ENCODE measurements at places on chromosomes 6 and 20.

- DNase-seq = no peak
Measured at GRCh38 chr6:26525838-26526237, 12.3 kb upstream of the HMGN4 start.

DNA sequence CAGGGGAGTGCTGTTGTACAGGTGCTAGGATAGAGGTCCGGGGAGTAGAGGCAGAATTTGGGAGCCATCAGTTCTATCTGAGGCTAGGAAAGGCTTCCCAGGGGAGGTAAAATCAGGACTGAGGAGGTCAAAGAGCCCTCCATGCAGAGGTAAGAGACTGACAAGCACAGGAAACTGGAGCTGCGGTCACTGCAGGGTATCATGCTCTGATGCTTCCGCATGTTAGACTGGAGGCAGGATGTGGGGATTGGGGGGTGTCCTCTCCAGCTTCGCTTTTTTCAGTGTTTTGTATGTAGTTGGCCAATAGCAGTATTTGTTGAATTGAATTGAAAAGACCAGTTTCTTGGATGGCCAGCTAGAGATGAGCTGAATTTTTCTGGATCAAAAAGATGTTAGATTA is 87.8 kb downstream of the SLC22A3 start:
- no peak for DNase-seq

DNA sequence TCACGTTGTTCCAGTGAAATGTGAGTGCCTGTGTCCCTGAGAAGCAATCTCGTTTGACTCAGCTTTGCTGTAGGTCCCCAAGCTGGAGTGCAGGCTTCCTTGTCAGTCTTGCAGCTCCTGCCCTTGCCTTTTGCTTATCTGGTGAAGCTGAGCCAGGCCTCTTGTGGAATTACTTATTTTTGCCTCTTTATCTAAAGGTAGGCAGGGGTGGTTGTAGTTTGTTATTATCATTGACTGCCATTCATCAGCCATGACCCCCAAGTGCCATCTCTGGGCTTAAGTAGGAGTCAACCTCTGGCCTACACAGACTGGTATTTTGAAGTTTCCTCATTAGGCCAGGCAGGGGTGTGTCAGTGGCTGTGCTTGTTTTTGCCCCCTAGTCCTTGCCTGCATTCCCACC is 2.1 kb downstream of the TMEM14B start:
- no peak for DNase-seq

DNA sequence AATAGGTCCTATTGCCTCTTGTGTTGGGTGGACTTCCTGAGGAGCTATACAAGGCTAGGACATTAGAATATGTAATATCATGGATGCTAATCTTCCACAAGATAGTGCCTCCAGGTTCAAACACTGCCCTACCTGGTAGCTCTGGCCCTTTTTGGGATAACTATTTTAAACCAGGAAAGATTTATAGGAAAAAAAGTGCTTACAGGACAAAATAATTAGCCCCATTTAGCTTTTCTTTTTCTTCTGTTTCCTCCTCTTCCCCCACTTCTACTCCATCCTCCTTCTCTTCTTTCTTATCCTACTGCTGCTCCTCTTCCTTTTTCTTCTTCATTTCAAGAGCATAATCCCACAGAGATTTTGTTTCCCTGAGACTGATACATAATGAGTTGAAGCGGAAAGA is 967.4 kb downstream of the PHF3 start:
- no peak for DNase-seq

GRCh38 chr20:37822141-37822601 is 80.8 kb upstream of the VSTM2L start:
- DNase-seq = no peak

DNA sequence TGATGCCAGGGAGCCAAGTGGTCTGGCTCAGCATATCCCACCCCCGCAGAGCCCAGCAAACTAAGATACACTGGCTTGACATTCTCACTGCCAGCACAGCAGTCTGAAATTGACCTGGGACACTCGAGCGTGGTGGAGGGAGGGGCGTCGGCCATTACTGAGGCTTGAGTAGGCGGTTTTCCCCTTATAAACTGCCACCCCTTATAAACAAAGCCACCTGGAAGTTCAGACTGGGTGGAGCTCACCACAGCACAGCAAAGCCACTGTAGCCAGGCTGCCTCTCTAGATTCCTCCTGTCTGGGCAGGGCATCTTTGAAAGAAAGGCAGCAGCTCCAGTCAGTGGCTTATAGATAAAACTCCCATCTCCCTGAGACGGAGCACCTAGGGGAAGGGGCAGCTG is 19.4 kb downstream of the TINAG start:
- DNase-seq = no peak

GRCh38 chr6:111339294-111339693 is 143.7 kb downstream of the REV3L start:
- DNase-seq = no peak

DNA sequence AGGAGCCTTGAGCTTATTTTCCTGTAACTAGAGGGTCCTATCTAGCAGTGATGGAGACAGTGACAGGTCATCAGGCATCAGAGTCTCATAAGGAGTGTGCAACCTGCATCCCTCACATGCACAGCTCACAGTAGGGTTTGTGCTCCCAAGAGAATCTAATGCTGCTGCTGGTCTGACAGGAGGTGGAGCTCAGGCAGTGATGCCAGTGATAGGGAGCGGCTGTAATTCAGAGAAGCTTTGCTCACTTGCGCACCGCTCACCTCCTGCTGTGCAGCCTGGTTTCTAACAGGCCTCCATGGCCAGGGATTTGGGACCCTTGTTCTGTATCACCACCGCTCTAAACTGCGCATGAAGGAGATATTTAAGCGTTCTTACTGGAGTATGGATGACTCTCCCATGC is 5.3 kb downstream of the KIF25 start:
- no peak for DNase-seq

DNA sequence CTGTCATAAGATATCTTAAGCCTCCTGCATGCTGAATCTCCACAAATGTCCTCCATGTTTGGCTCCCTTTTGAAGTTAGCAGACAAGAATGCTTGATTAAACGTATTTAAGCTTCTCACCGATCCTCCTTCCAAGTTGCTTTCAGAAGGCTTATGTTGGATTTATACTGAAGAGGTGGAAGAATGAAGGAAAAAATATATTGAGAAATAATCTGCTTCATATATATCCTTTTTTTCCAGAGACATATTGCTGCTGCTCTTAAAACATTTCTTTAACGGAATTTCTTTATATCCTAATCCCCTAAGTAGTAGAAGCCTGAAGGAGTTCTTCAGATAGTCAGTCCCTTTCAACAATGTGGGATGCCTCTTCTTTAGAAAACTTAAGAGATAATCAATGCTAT is 329.0 kb upstream of the MARCKS start:
- no peak for DNase-seq

- no peak for DNase-seq
Measured at GRCh38 chr6:34334796-34335416, 57.6 kb downstream of the NUDT3 start.

DNA sequence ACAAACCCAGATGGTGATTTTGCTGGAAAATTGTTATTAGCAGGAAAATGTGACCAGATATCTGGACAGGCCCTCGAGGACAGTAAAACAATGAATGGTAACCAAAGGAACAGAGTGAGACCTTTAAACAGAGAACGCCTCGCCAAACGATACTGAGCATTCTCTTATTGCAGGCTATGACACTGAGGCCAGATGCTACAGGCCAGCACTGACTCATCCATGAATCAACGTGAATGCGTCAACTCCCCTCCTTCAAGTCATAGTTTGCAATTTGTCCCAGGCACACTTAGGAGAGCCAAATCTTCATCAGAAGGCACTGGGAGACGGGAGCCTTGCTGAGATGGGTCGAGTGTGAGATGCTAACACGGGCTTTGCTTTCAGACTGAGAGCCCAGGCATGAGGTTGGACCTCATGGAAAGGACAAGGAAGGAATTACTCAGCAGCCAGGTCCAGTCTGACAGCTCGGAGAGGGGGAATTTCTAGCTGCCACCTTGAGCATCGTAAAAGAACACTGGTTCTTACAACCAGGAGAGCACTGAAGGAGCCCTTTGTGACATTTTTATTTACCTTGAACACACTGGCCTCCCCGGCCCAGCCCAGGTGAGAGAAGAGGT is 60.7 kb downstream of the BMP7 start:
- no peak for DNase-seq

GRCh38 chr6:74041420-74041819 is 345.4 kb downstream of the CD109 start:
- DNase-seq = no peak

DNA sequence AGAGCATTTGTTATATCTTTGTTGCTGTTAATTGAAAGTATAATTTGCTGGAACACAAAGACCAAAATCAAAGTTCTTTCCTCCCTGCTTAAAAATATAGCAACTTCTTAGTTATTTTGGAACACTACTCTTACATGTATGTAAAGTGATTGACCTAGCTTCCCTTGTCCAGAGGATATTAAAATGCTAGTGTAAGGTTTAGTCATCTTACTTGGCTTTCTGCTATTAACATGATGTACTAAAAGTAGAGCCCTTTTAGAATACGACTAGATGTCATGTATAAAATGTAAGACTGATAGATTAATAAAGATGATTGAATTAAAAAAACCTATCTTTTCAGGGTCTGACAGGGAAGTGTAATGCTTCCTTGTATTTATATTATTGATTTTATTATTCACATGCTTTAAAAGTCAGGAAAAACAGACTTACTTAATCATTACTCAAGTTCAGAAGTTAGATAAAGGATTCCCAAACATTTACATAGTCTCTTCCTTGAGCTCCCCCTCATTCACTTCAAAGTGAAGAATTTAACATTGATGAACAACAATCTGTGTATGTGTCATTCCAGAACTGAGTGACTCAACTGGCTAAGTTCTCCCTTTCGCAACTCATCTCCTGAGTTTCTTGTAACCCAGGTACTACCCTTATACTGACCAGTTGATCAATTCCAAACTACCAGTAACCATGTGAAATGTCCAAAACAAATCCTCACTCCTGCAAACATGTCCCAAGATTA is 50.9 kb downstream of the BTBD9 start:
- DNase-seq = no peak

- no peak for DNase-seq
Measured at GRCh38 chr20:47720636-47721427, 64.4 kb downstream of the SULF2 start.

GRCh38 chr6:139820210-139820609 is 445.8 kb upstream of the CITED2 start:
- DNase-seq = no peak

DNA sequence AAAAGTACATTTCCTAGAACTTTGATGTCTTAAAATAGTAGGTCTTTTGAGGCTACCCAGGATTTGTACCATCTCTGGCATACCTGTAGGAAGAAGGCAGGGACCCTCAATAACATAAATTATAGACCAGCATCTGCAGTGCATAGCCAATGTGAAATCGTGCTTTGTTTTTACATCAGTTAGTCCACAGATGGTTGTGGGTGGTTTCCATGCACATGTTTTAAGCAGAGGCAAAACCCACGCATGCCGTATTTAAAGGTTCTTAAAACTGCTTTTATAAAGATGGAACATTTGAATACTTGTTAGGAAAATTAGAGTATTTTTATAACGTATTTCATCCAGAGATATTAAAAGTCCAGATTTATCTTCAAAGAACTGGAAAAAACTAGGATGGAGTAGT is 66.3 kb downstream of the SH3BGRL2 start:
- no peak for DNase-seq

DNA sequence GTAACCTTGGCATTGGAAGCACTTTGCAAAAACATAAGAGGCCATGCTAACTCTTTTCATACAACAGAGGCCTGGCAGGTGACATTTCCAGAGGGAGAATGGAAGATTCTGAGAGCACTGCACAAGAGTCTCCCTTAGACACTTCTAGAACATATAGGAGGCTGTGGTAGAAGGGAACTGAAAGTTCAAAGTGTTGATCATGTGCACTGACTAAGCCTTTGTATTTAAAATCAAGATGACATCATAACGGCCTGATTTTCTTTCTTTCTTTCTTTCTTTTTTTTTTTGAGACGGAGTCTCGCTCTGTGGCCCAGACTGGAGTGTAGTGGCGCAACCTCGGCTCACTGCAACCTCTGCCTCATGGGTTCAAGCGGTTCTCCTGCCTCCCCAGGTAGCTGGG is 26.8 kb upstream of the DNAAF9 start:
- DNase-seq = no peak

- DNase-seq = no peak
Measured at GRCh38 chr6:33252759-33253158, 18.9 kb downstream of the VPS52 start.

- DNase-seq = no peak
Measured at GRCh38 chr20:7703551-7703961, 236.7 kb downstream of the HAO1 start.

DNA sequence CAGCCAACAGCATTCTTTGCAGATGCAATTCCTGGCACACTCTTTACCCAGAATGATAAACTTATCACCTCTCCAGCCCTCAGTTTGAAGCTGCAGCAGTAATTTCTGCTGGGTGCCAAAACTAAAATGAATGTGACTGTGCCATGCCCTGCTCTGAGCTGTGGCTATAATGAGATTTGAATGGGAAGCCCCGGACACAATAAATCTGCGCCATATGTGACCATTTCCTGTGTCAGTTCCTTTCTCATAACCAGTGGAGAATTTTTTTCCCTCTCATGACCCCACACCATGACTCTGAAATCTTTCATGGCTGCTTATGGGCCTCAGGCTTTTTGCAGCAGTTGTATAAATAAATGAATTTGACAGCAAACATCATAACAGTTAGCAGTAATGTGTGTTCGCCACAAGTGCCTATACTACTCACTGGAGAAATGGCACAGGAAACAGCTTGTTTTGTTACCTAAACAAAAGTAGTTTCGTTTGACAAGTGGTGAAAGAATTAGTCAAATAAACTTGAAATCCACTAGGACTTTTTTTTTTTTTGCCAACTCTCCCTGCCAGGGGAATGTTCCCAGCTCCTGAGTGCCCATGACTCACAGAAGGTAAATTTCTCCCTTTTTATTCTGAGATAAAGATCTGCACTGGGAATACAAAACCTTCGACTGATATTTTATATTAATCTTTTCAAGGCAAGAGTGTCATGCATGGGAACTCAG is 408.4 kb downstream of the PKHD1 start:
- no peak for DNase-seq
